ENCODE measurements at places on chromosomes 13 and 19.

- no peak for DNase-seq
Measured at GRCh38 chr19:7759156-7759555, 3.9 kb upstream of the CLEC4M start.

GRCh38 chr13:49528161-49528560 is 32.4 kb downstream of the PHF11 start:
- no peak for DNase-seq

DNA sequence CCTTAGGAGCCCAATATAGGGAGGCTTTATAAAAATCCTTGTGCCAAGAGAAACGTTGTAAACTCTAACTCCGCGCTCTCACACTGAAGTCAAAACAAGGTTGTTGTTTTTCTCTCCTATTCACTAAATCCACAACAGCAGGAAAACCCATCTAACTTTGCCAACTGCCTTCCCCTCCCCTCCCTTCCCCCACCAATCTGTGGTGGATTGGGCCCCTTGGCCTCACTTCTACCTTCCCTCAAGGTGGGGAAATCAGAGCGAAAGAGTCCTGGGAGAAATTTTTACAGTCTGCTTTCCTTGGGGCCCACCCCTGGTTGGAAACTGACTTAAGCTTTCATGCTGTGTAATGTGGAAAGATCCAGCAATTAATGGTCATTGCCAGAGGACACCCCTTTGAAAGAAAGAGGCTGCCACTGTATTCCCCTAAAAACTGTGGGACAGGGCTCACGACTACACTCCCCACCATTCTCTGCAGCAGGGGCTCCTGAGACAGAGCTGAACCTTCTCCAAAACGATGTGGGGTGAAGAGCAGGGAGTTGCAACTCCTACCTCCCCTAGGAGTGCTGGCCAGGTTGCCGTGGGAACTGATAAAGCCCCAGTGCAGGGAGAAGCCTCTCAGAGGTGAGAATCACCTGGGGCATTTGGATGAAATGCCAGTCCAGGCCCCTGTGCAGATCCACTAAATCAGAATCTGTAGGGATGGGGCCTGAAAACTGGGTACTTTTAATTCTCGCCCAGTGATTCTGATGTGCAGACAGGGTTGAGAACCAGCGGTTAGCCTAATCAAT is 1.1 kb downstream of the DHRS12 start:
- DNase-seq: no peak

DNA sequence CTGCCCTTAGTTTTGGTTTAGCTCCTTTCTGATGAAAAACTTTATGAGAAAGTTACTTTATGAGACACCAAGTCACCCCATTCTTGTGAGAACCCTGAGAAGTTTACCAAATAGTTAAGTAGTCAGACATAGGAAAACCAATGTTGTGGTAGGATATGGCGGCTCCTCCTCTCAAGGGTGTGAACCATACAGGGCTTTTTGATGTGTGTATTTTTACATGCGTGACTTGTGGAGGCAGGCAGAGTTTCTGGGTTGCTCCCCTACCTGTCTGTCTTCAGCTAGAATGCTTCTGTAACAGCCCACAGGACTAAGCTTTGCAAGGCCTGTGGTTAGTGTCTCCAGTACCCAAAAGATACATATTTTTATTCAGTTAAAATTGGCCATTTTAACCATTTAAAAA is 18.3 kb downstream of the UBAC2 start:
- peak; percentile 58 for DNase-seq

GRCh38 chr13:114263578-114263977 is 17.8 kb upstream of the UPF3A start:
- no peak for DNase-seq

DNA sequence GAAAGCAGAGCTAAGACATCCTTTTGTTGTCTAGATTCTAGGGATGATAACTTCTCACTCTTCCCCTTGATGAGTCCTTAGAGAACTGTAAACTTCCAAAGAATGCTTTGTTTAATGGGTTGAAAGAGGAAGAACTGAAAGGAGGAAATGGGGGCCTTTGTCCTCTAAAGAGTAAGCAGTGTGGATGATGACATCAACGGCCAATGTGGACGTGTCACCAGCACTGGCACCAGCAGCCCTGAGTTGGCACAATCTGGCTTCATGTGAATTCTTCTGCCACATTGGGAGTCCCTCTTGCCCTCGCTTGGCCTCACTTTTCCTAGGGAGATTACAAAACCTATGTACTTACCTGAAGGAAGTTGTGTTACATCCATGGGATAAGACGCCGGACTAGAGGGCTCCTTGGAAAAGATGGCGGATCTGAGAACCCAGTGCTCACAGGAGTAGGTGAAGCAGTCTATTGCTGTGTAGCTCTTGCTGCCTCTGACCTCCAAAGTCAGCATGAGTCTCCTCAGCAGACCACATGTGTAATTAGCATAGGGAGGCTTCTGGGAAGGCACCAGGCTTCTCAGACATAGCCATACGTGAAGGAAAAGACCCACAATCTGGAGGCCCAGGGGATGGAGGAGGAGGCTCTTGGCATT is 62.8 kb downstream of the RGCC start:
- no peak for DNase-seq

GRCh38 chr19:14370169-14370939 is 10.9 kb upstream of the ADGRE5 start:
- DNase-seq: peak; percentile 55

DNA sequence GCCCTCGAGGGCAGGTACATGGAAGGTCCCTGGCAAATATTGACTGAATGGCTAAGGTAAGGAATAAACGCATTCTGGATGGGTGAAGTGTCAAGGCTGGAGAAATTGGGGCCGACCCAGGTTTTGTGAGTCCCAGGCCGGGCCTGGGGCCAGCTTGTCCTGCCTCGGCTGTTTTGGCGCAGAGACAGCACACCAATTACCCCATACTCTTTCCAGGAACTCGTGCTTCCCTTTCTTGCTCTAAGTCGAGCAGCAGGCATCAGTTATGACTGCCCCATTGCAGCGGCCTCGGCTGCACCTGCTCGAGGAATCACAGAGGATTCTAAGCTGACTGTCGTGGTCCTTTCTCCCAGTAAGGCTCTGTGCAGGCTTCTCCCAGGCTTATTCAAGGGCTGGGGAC is 67.1 kb downstream of the ZNF536 start:
- no peak for DNase-seq

- DNase-seq: no peak
Measured at GRCh38 chr19:14059093-14059480, 2.8 kb downstream of the PALM3 start.

- DNase-seq: no peak
Measured at GRCh38 chr13:78712831-78713230, 53.9 kb upstream of the OBI1 start.

DNA sequence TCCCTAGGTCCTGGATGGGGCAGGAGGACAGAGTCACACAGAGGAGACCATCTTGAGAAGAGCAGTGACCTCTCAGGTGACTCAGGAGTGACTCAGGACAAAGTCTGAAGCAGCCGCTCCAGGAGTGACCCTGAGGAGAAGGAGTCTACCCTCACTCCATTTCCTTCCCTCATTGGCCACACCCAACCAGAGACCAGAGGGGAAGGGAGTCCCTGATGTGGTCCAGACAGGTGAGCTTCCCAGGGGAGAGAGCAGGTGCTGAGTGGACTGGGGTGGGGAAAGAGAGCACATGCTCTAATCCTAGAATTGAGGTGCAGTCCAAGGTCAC is 75.5 kb upstream of the MEDAG start:
- no peak for DNase-seq

- DNase-seq: no peak
Measured at GRCh38 chr13:90232291-90232690, 1115.2 kb upstream of the MIR17HG start.

DNA sequence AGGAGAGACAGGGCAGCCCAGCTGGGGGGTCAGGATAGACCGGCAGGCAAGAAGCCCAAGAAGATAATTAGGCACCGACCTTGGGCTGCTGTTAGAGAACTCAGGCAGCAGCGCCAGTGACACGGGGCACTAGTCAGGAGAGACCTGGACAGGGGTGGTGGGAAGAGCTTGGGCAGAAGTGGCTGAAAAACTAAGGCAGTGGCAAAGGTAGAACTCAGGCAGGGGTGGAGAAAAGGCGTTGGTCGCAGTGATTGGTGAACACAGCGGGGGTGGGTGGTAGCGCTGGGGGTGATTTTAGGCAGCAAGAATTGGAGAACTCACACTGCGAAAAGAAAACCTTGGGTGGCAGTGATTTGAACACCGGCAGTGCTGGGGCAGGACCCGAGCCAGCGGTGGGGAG is 4.3 kb downstream of the CCER2 start:
- no peak for DNase-seq

DNA sequence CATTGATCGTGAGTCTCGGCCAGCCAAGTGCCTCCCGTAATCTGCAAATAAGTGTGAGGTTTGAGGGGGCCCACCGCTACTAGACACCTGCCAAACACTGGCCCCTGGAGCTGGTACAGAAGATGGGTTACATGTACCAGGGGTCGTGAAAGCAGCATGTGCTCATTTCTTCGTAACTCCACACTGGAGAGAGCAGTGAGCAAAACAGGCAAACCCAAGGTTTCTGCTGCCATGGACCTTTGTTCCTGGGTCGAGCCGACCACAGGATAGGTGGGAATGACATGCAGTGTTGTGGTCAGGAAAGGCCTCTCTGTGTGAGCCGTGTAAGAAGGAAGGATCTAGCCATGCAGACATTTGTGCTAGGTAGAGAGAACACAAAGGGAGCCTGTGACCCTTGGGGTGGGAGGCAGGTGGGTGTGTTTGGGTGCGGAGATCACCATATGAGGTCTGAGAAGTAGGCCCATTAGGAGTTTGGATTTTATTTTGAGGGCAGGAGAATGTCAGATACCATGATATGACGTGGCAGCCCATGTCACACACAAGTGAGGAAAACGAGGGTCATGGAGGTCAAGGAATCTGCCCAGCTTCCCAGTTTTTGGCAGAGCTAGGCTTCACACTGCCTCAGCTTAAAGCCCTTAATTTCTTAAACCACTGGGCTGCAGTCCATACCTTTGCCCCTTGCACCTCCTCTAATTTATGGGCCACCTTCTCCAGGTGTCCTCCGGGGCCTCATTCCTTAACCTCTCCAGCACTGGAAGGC is 919 bp downstream of the GTF3A start:
- no peak for DNase-seq

DNA sequence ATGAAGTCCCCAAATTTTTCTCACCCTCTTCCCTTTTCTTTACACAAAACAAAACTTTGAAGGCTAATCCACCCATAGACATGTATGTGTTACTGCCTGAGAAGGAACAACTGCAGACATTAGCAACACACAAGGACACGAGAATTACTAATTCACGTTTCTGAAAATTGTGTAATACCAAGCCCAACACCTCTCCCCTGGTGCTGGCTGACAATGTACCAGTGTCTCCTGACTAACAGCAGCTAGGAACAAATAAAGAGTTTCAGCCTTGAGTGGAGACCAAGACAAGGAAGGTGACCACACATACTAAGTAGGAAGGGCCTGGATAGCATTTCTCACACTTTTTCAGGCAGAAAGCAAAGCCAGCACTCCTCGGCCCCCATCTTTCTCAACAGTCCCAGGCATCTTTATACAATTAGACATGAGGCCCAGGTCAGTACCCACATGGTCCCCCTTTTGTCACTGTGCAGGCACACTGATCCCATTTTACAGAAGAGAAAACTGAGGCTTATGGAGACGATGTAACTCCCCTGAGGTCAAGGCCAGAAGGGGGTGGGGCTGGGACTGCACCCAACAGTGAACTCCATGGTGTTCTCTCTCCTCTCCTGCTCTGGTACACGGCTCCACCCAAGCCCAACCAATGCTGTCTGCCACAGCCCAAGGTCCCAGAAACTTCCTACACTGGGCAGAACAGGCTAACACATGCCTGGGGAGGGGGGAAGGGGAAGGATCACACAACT is 8.7 kb downstream of the BRD4 start:
- no peak for DNase-seq

GRCh38 chr13:21034603-21035191 is 26.7 kb downstream of the LATS2 start:
- DNase-seq: no peak

DNA sequence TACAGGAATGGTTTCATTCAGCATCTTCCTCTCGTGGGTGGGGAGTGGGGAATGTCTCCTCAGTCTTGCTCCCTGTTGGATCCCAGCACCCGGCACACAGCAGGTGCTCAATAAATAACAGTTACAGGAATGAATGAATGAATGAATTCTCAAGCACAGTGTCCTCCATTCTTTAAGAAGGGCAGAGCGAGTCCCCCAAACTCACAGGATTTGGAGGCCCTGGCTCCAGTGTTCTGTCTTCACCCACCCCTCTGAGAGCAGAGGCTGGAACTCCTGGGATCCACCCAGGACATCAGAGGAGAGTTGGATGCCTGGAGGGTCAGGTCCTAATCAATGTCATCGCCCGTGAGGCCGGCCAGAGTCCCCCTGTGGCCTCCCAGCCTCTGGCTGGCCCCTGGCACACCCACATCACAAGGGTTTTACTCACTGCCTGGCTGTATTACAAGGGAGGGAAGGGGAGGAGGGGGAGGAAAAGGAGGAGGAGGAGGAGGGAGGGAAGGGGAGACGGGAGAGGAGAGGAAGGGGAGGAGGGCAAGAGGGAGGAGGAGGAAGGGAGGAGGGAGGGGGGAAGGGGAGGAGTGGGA is 8.7 kb upstream of the CREB3L3 start:
- DNase-seq: no peak

DNA sequence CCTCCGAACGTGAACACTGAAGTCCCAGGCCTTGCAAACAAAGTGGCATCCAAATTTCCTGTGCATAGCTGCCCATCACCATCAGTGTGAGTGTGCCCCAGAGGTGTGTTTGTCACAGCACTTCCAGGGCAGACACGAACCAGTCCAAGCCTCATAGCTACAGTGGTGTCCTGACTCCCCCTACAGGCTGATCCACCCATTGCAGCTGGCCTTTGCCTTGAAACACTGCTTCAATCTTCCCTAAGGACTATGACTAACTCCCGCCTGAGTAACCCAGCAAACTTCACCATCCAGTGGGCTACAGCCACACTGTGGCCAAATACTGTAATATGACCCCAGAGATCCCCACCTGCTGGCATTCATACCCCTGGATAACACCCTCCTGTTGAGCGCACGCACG is 3.9 kb downstream of the ZNF266 start:
- DNase-seq: peak; percentile 1

- no peak for DNase-seq
Measured at GRCh38 chr13:41434831-41435520, 22.4 kb upstream of the RGCC start.

GRCh38 chr13:39499604-39500003 is 103.4 kb downstream of the LHFPL6 start:
- no peak for DNase-seq

DNA sequence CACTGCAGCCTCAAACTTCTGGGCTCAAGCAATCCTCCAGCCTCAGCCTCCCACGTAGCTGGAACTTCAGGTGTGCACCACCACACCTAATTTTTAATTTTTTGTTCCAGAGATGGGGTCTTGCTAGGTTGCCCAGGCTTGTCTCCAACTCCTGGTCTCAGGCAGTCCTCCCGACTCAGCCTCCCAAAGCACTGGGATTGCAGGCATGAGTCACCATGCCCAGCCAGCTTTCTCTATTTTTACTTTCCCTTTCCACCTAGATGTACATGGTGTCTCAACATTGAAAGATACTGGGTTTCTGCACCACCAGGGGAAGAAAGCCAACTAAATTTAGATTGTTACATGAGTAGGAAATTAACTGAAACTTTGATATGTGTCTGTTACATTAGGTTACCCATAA is 13.8 kb upstream of the ZNF846 start:
- DNase-seq: no peak

- DNase-seq: no peak
Measured at GRCh38 chr13:100214886-100215285, 126.0 kb downstream of the PCCA start.

Measured in T follicular helper cell (primary cell).